ENCODE measurements at places on chromosomes 1 and 21.

- DNase-seq, result peak; percentile 92
These were observed 287.5 kb downstream of the SMYD3 start for GRCh38 chr1:246219508-246220030.

- no peak for DNase-seq
These were observed 216 bp downstream of the PRKCZ start for GRCh38 chr1:2050461-2050792.

- DNase-seq, result no peak
These were observed 41.2 kb downstream of the RRAGC start for GRCh38 chr1:38818175-38818976.

DNA sequence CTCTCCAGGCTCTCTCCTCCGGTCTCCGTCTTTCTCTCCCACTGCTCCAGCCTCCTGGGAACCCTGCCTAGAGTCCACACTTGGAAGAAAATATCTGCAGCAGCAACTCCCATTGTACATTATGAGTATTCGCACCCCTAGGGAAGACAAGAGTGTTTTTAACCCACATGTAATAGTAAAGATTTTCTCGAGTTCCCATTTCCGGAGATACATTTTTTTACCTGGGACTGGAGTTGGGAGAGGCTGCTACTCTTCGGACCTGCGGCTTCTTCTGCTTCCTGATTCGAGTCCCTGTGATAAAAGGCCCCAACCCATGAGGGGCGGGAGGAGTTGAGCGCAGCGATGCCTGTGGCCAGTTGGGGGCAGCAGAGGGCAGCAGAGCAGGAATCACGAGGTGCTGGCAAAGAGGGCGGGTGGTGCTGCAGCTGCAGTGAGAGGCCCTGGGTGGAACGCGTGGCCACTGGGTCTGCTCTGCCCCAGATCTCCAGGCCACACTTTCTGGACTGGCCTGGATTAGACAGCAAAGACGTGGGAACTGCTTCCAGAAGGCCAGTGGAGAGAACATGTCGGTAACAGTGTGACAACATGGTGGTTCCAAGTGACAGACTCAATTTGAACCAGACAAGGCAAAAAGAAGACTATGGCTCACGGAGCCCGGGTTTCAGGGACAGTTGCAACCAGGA, 221.0 kb upstream of the CSF3R start:
- DNase-seq, result peak; percentile 94

DNA sequence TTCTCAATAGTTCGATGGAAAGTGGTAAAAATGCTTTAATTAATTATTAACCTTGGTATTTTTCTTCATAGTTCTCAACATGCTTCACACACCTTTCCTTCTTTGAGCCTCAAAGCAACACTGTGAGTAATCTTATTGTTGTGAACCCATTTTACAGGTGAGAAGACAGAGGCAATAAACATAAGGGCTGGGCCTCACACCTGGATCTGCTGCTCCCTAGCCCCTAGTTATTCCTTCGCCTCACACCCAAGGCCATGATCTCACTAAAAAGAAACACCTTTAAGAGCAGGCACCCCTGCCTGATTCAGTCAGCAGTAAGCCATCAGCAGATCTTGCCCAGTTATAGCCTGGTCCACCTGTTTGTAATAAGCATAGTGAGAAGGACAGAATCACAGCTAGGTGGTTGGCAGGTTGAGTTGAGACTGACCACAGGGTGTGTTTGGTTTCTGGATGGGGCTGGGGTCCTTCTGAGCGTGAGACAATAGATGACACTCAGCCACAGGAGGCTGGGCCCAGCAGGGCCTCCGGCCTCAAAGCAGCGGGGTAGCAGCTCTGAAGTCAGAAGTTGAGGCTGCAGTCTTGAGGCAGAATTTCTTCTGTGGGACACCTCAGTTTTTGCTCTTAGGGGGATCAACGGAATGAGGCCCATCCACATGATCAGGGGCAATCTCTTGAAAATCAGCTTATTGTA, 203.9 kb downstream of the RHOU start:
- DNase-seq, result no peak

DNA sequence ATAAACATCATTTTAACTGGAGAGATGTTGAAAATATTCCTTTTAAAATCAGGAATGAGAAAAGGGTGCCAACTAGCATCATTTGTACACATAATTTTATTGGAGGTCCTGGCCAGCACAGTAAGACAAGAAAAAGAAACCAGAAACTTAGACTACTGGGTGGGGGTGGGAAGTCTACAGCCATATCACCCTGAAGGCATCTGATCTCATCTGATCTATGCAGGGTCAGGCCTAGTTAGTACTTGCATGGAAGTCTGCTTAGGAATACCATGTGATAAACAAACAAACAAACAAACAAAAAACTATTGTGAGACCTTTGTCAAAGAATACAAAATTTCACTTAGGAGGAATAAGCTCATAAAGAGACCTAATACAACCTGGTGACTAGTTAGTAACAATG, 54.2 kb downstream of the EIF2B3 start:
- DNase-seq, result no peak

GRCh38 chr1:209335178-209335577, 248.3 kb upstream of the CAMK1G start:
- peak; percentile 14 for DNase-seq

DNA sequence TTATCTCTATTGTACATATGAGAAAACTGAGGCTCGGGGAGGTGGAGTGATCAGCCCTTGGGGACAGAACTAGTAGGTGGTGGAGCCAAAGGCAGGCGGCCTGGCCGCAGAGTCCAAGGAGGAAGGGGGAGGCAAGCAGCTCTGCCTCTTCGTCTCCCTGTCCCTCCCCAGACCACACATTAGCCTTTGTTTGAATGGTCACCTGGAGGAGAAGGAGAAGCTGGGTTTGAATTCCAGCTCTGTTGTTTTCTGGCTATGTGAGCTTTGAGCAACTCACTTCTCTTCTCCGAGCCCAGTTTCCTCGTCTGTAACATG, 21.4 kb upstream of the LAPTM5 start:
- no peak for DNase-seq

DNA sequence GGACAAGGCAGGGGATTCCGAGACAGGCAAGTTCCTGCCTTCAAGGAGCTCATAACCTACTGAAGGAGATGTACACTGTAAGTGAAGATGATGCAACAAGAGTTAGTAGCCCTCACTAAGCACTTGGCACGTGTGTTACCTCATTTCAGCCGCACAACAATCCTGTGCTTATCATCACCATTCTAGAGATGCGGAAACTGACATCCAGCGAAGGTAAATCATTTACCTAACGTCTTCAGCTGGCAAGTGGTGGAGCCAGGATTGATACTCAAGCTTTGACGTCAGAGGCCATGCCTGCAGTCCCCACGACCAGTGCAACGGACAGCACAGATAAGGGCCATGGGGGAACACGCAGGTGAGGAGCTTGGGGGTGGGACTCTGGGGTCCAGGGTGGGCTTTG, 2.9 kb upstream of the UBXN10 start:
- DNase-seq, result no peak

- DNase-seq, result no peak
These were observed 26.6 kb downstream of the RPS6KA1 start for GRCh38 chr1:26556111-26556510.

DNA sequence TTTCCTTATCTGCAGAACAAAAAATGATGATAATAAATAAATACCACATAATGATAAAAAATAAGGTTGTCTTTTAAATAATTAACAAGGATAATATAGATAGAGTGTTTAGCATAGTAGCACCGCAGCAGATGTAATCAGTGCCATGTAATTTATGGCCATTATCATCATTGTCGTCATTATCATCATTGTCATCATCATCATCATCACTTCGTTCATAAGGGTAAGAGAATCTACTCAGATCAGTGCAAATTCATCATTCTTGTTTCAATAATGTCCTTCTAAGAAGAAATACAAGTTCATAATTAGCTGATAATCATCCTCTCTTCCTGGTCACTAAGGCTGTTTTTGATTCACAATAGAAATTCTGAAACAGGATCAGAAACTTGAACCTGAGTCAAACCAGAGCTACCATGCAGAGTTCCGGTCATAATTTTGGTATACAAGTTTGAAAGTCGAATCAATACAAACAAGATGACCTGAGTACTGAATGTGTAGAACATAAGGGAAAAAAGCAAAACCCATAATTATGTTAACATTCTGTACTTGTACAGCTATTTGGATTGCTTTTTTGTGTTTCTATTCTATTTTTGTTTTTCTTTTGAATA, 172.0 kb downstream of the LRRC40 start:
- DNase-seq, result no peak

DNA sequence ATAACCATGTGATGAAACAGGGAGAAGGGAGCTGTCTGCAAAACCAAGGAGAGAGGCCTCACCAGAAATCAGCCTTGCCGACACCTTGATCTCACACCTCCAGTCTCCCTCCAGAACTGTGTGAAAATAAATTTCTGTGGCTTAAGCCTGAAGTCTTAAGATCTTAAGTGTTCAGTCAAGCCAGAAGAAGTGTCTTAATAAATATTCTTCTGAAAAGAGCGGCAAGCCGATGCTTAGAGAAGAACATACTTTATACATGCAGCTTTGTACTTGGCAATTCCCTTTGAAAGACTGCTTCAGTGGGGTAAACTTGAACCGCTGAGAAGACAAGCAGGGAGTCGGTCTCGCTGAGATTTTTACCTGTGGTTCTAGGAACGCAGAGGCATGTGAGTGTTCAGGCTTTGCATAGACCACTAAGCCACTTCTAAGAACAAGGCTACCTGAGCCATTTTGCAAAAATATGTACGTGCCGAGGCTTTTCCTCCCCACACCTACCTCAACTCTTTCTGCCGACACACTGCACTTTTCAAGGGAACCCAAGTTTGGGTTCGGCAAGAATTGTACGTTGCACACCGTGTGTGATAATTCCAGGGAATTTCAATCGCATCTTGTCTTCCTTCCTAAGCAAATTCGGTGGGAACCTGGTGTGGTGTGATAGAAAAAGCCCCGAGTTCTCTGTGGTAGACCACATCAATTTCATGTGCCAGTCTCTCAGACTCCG, 3.4 kb downstream of the RUNX1 start:
- no peak for DNase-seq

GRCh38 chr21:33943293-33943692, 27.7 kb upstream of the ATP5PO start:
- DNase-seq, result no peak

DNA sequence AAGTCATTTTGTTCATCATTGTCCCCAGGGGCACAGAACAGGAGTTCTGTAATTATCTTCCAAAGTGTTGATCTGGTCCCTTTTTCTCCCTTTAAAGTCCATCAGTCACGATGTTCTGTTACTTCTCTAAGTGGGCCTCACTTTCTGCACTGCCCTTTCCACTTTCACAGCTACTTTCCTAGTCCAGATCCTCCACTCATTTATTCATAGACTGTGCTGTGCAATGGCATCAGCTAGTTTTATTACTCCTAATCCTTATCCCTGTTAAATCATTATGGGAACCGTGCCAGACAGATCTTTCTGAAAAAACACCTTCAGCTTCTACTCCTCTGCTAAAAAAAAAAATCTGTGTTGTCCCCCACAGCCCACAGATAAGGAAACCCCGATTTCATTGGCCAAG, 64.0 kb upstream of the BCL10 start:
- no peak for DNase-seq

GRCh38 chr1:76066394-76066793, 8.2 kb upstream of the ST6GALNAC3 start:
- no peak for DNase-seq

DNA sequence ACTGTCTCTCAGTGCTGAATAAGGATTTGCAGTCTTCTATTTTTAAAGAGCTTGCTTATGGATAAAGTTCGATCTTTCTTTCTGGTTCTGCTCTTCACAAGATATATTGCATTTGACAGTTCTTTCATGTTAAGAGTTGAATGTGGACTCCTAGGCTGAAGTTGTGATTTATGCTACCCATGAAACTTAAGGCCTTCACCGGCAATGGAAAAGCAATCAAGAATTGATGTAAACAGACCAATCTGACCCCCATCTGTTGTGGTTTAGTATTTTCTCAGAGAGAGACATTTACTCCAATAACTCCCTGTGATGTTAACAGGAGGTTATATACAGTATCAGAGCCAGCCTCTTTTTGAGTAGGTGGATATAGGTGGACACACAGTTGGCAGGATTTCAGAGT, 165.8 kb downstream of the PAPPA2 start:
- no peak for DNase-seq
